Natural killer cell (primary cell): ENCODE measurements at places on chromosomes 13 and 19.

DNA sequence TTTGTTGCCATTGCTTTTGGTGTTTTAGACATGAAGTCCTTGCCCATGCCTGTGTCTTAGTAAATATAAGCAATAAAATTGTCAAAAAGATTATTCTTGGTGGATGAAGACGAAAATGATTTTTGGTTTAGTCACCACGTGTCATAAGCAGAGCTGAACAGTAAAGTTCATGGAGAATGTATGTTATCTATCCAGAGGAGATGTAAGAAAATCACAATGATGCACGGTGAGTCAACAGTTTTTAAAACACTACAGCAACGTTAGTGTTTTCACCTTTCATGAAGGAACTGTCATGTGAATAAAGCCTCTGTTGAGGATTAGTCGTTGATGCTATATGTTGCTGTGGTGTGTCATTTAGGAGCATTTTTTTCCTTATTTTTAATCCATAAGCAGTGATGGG is 137.6 kb downstream of the GPC6 start:
- DNase-seq, result no peak

GRCh38 chr19:50772476-50772875 is 2.2 kb downstream of the GPR32 start:
- peak; percentile 37 for DNase-seq

- no peak for DNase-seq
Measured at GRCh38 chr19:47414469-47414868, 4.9 kb downstream of the MEIS3 start.

DNA sequence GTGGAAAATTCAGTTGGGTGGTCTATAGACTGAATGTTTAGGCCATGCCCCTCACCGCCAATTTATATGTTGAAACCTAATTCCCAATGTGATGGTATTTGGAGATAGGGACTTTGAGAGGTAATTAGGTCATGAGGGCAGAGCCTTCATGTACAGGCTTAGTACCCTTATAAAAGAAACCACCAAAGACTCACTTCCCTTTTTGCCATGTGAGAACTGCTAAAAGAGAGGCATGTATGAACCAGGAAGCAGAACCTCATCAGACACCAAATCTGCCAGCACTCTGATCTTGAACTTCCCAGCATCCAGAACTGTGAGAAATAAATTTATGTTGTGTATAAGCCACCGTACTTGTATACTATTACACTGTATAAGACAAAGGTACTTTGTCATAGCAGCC is 40.6 kb downstream of the UQCRFS1 start:
- DNase-seq, result no peak

DNA sequence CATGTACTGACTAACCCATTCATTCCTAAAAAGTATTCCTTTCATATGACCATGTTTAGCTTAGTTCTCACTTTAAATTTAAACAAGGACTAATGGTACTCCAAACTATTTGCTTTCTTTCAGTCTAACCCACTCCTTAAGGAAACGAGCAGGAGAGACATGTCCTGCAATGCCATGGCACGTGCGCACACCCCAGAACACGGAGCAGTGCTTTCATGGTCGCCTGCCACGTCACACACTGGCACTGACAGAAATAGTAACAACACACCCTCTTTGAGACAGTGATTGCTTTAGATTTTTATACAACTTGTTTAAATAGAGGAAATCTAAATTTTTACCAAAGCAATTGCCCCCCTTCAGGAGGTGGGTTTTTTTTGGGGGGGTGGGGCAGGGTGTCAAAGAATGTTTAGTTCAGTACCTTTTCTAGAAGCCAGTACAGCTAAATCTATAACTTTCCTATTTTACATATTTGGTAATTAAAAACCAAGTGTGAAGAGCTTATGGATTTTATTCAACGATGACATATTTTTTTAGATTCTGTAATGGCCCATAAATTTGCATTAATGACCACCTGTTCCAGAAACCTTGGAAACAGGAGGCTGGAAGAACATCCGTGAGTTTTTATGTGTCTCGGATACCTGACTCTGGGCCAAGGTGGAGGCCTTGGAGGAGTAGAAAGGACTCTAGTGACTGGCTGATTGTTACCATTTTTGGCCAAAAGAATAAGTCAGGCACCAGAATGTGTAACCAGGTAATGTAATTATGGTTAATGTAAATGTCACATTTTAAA is 247.1 kb downstream of the DCT start:
- no peak for DNase-seq

GRCh38 chr13:48626726-48627451 is 26.8 kb upstream of the CYSLTR2 start:
- no peak for DNase-seq

DNA sequence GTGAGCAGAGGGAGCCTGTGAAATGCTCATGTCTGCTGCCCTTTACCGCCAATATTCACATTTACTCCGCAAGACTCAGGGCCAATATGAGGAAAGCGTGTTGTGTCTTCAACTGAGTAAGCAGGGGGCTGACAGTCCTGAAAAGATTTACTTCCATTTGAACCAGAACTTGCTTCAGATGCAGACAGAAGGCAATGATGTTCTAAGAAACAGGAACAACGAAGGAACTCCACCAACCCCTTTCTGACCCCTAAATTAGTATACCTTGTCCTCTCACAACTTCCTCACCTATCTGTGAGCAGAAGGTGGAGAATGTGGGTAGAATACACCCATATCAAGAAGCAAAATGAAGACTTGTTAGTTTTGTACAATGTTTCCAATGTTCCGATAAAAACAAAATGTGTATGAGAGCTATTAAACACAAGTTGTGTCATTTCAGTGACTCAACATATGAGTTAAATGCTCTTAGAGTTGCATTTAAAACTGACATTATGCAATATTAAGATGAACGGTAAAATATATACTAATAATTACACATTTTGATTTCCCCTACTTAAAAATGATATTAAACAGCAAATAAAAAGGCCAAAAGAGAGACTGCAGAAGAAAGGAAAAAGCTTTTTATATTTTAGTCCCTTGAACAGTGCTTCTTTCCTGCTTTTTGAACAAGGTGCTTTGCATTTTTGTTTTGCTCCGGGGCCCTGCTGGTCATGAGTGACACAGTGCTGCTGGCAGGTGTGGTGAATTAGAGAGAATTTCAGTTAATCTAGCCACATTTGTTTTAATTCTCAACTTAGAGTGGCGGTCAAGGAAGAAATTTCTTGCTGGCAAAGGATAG is 16.0 kb downstream of the TMEM272 start:
- no peak for DNase-seq

DNA sequence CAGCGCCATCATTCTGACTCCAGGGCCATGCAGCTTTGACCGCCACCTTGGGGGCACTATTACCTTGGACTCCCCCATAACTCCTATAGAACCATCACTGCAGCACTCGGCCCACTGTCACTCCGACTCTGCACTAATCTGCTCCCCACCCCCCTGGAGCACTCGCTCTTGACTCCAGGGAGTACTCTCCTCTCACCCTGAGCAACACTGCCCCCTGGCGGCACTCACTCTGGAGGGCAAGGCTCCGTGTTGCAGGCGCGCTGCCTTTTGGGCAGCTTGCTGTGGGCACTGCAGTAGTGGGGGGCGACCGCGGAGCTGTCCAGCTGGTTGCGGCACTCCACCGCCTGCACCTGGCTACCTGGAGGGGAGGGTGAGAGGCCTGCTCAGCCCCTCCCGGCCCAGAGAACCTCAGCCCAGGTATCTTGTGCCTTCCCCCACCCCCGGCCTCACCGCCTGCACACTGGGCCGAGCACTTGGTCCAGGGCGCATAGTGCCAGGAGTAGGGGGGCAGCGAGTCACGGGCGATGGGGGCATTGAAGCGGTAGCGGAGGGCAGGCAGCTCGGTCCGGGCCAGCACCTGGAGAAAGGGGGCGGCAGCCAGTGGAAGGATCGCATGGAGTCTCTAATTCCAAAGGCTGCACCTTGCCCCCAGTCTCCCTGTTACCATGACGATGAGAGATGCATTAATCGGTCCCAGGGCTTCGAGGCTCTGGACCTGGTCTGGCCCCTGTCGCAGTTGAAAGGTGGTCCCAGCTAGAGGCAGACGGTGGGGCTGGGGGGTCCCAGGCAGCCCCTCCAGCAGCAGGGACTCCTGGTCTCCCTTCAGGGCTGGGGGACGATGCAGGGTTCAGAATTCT is 8.9 kb upstream of the MYO1F start:
- peak; percentile 74 for DNase-seq

GRCh38 chr19:18157465-18158063 is 4.6 kb downstream of the PIK3R2 start:
- no peak for DNase-seq

DNA sequence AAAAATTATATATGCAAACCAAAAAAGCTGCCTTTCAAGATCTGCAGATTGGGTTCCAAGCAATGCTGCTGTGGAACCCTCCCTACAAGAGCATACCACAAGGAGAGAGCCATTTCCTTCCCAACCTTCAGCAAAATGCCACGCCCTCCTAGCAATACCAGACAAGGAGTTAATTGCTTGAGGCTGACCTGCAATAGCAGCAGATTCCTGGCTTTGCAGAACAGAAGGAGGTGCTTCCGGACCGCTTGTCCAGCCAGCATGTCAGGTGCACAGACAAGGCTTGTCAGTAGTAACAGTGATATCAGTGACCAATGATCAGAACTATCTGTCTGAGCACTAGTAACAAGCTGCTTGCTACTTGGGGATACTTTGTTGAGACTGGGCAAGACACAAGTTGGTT is 301.6 kb downstream of the FGF14 start:
- DNase-seq, result no peak

DNA sequence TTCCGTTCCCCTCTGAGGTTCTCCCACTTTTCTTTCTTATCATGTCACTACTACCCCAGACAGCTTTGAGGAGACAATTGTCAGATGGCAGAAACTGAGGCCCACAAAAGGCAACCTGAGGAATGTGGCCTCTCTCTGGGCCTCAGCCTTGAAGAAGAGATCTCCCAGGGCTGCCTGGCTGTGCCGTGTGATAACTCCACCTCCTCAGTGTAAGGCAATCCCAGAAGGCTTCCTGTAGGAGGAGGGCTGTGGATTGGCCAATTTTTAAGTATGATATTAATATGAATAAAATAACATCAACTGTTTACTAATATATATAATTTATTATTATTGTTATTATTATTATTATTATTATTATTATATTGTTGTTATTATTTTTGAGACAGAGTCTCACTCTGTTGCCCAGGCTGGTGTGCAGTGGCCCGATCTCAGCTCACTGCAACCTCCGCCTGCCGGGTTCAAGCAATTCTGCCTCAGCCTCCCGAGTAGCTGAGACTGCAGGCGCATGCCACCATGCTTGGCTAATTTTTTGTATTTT is 4.5 kb upstream of the DUS3L start:
- DNase-seq, result no peak

- DNase-seq, result no peak
Measured at GRCh38 chr13:47661076-47661475, 340.0 kb downstream of the SUCLA2 start.

- DNase-seq, result no peak
Measured at GRCh38 chr13:55517312-55517711, 1623.4 kb upstream of the PRR20A start.

DNA sequence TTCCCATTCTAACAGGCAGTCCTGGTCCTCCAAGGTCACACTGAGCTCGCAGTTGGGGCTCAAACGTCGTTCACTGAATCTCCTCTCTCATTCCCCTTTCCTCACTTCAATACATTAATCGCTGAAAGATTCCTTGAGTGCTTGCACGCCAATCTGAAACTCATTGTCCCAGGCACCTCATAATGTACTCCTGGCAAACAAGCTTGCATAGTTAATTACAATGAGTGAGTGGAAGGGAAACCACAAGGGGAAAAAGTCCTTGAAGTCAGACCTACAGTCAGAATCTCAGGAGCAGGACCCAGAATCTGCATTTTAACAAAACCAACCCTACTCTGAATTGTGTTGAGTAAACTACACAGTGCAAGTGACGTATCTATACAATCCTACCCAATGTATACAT is 86.9 kb downstream of the CRYL1 start:
- no peak for DNase-seq

- peak; percentile 70 for DNase-seq
Measured at GRCh38 chr13:112066624-112067004, 335 bp upstream of the SOX1 start.

DNA sequence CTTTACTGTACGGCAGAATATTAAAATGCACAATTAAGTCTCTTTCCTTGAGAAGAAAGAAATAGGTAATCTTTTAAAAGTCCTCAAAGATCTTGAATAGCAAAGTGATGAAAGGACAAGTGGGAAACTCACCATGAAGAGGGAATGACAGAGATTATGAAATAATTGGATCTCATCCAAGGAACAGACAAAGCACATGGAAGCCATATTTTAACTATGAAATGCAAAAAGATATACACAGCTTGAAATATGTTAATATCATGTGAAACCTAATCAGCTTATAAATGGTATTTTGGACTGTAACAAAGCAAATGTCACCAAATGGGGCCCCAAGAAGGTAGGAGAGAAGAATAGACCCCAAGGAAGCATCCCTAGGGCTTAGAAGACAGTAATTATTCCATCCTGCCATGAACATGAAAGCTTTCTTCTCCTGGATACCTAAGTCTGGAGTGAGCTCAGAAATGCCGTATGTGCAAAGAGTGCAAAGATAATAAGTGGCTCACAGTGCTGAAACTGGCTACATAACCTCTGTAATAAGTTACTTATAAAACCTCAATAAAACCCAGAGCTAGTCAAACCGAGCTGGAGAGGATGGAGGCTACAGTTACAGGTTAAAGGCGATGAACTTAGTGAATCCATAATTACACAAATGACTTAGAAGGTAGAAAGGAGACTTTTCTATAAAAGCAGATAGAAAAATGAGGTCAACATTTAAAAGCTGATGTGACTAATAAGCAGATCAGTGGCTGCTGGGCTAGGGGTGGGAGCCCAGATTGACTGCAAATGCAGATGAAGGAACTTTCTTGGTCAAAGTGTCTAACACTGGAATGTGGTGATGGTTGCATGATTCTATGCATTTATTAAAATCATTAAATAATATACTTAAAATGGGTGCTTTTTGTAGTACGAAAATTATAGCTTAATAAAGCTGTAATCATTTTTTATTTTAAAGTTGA is 34.4 kb downstream of the DCLK1 start:
- no peak for DNase-seq

GRCh38 chr13:95386370-95386769 is 85.1 kb upstream of the ABCC4 start:
- DNase-seq, result no peak

DNA sequence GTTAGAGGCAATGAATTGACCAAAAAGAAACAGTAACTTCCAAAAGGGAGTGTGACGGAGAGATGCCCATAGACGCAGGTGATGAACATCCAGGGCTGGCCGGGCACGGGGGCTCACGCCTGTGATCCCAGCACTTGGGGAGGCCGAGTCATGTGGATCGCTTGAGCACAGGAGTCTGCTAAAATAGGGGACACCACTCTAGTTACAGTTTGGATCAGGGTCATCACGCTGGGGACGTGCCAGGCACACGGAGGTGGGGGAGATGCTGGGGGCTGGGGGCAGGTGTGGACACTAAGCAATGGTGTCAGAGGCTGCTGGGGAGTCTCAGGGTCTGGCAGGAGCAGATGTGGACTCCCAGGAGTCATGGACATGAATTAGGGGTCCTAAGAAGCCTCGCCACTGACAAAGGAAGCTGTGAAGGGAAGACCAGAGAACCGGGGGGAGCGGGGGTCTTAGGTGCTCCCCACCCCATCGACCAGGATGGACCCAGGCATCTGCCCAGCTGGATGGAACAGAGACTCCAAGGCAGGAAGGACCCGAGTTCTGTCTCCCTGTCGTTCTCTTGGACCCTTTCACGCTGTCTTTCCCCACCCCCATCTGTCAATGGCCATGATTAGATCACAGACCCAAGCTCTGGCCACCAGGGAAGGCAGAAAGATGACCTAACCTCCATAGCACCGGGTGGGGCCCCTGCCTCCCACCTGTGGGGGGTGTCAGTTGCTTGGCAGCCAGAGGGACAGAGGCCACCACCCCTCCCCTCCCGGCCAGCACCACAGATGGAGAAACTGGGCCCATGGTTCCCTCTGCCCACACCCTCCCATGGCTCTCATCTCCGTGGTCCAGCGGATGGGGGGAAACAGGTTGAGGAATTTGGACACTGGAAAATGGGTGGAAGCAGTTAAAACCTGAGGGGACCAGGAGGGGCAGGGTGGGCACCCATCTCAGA is 19.6 kb downstream of the CCDC8 start:
- no peak for DNase-seq
